ENCODE measurements at places on chromosomes 5 and 9.
A peak's percentile ranks its signal among the peaks of the same experiment; 100 is the strongest.

GRCh38 chr9:114811966-114812636, 6.3 kb upstream of the TNFSF15 start:
- no peak for DNase-seq

- no peak for DNase-seq
Observed at GRCh38 chr9:89985068-89985467, 380.3 kb downstream of the GADD45G start.

DNA sequence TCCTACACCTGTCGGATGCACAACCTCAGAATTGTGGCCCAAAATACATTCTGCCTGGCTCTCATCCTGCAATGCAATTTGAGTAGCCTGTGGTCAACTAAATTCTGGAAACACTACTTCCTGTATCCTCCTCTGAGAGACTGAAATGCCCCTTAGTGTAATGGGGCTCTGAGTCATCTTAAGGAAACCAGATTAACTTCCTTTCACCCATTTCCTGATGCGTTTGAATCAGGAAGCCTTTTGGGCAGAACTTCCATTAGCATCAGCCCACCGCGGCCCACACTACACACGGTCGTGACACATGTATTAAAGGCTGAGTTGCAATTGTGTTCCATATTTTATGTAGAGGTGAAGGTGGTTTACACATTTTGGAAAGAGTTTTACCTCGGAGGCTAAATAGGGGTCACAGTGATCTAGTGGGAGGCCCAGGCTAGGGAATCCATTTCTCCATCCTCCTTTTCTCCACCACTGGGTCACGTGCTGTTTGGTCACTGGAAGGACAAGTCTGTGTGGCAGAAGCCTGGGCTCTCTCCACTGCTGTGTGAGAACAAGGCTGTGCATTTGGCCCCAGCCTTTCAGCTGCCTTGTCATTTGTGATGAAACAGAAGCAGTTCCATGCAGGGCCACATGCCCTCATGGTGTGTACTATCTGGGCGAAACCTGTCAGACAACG, 55.9 kb downstream of the DAP start:
- DNase-seq, result no peak

DNA sequence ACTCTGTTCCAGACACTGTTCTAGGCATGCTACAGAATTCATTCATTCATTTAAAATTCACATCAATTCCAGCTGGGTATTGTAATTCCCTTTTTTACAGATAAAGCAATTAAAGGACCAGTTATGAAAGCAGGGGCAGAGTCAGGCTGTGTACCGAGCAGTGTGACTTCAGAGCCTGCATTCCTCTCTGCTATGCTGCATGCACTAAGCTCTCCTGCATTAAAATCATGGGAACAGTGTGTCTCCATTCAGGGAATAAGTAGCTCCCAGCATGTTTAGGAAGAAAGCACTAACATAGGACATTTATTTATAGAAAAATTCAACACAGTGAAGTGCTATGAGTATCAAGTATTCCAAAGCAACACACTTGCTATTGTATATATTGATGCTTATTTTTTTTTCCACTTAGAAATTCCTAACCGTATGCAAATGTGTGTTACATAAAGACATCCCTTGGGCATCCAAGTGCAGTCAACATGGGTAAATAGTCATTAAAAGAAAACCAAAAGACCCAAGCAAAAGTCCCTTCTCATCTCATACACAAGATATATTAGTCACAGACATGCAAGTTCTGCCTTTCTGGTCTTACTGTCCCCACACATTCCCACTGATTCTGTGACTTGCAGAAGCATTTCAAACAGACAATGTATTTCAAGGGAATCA, 173.7 kb downstream of the GABRB2 start:
- no peak for DNase-seq

GRCh38 chr5:76790632-76791290, 28.1 kb upstream of the F2RL1 start:
- DNase-seq, result peak; percentile 84

DNA sequence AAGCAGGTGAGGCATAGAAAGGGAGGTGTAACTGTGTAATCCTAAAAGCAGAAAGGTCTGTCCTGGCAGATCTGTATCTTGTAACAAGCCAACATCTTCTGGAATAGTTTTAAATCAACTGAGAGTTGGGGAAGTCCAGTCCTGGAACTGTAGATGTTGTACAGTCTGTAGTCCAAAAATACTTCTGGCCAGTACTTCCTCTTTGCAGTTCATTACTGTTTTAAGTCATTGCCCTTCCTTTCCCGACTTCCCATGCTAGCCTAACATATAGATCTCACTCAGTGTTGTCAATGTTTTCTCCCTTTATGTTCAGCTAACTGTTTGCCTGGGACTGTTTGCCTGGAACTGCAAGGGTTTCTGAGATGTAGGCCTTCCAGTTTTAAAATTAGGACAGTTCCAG, 168.5 kb upstream of the ISL1 start:
- no peak for DNase-seq

- no peak for DNase-seq
Observed at GRCh38 chr9:6880626-6881025, 122.9 kb downstream of the KDM4C start.

Measured in AG09319 (cell line).